Glomerular endothelial cell (primary cell): ENCODE measurements at places on chromosomes 4 and X.

- no peak for DNase-seq
Observed at GRCh38 chrX:88903989-88904718, 157.1 kb downstream of the CPXCR1 start.

- DNase-seq, result no peak
Observed at GRCh38 chrX:115047715-115048114, 30.3 kb upstream of the IL13RA2 start.

DNA sequence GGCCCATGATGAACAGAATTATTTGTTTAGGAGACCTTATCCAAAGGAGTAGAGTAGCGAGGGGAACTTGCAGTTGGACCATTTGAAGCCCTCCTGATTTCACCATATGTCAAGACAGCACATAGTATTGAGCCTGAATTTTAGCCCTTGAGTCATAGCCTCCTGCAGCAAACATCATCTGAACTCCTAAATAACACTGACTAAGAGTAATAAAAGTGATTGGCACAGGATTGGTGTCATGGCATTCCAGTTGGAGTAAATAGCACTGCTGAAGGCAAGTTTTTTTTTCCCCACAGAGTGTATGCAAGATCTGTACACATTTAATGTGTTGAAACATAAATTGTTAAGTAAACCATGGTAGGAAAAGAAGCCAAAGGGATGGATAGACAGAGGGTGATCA lies 89.0 kb downstream of the COMMD8 start:
- no peak for DNase-seq

- DNase-seq, result no peak
Observed at GRCh38 chr4:140237616-140238350, 83.8 kb upstream of the MAML3 start.

DNA sequence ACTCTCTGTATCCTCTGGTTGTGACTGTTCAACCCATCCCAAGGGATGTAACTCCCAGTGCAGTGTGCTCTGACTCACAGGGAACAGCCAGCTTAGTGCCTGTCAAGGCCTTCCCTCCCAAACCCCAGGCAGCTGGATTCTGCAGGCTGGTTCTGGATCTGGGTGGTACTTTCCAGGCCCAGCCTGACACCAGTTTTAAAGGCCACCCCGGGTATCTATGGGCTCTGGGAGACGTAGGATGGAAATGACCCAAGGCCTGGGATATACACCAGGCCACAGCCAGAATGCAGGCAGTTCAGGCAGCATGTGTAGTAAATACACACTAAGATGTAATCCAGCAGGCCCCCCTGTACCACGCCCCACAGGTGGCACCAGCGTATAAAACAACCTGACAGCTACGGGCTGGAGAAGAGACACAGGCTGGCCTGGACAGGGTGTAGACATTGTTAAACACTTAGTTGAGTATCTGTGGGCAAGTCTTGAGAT lies 64.2 kb downstream of the SPINK2 start:
- DNase-seq, result no peak

- peak; percentile 31 for DNase-seq
Observed at GRCh38 chrX:9677098-9677739, 88.4 kb downstream of the GPR143 start.

GRCh38 chr4:1991596-1992434 lies 17.0 kb downstream of the NELFA start:
- no peak for DNase-seq

GRCh38 chr4:46886711-46887110 lies 22.3 kb downstream of the COX7B2 start:
- DNase-seq, result no peak

DNA sequence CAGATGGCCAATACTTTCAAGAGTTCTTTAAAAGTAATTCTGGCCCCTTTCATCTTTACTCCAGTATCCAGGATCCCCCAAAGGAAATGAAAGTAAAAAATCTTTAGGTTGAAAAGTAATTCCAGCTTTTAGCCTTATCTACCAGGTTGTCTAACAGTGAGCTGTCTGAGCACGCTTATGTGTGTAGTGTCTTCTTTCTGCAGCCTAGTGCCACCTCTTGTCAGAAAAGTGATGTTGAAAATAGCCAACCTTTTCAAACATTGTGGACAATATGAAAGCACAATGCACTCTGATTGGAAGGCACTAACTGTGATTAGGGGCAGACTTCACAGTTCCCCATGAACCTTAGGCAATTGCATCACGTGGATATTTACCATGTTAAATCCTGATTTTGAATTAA lies 92.1 kb downstream of the RELL1 start:
- no peak for DNase-seq

DNA sequence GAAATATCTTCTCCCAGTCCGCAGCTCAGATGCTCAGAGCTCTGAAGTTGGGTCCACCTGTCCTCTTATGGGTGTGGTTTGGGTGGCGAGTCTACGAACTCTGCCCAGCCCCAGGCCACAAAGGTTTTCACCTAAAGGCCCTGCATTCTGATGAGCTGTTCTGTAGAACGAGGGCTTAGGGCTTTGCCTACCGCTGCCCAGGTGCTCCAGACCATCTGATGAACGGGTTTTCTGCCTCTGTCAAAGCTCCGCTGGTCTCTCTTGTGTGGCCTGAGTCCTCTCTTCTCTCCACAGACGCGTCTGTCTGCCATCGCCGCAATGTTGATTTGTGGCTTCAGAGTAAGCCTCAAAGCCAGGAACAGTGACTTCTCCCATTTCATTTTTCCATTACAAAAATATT lies 28.4 kb upstream of the CPLX1 start:
- DNase-seq, result no peak

- DNase-seq, result no peak
Observed at GRCh38 chrX:76517544-76517943, 90.0 kb downstream of the MAGEE1 start.

- DNase-seq, result no peak
Observed at GRCh38 chr4:76703123-76703490, 194.8 kb downstream of the SOWAHB start.

DNA sequence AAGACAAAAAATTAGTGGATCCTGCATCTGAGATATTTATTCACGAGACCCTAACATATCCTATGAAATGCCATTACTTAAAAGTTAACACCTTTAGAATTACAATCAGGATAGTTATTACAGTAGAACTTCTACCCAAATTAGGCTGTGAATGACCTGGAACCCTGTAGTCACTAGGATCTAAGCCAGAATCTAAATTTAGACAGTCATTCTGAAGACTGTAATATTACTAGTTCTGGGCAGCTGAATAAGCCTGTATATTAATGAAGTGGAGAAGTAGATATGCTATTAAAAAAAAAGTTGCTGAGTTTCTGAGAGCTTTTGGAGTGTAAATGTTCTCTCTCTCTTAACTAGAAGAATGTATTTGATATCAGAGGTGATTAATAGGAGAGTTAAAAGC lies 67.0 kb downstream of the FAM13A start:
- no peak for DNase-seq

DNA sequence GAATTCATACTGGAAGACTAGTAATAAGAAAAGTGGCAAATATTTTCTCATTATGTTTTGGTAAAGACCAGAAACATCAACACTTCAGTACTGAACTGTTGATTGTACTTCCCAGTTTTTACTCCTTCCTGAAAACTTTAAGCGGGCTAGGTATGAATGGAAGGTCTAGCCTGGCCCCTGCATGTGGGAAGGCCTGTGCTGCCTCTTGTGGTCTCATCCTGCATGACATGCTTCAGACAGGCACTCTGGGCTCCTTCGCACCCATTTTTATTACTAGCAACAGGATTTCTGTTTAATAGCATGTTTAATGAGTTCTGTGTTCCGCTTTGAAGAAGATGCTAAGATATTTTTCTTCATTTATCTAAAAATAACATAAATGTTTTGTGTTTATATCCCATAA lies 279.1 kb downstream of the ANK2 start:
- no peak for DNase-seq

- DNase-seq, result no peak
Observed at GRCh38 chrX:2538031-2538757, 37.4 kb upstream of the DHRSX start.

DNA sequence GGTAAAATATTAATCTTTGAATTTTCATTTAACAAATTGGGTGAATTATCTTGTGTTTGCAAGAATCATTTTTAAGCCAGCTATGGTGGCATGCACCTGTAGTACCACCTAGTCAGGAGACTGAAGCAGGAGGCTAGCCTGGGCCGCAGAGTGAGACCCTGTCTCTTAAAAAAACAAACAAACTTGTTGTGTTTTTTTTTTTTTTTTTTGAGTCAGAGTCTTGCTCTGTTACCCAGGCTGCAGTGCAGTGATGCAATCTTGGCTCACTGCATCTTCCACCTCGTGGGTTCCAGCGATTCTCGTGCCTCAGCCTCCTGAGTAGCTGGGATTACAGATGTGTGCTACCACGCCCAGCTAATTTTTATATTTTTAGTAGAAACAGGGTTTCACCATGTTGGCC lies 2.2 kb downstream of the TXLNG start:
- DNase-seq, result no peak

DNA sequence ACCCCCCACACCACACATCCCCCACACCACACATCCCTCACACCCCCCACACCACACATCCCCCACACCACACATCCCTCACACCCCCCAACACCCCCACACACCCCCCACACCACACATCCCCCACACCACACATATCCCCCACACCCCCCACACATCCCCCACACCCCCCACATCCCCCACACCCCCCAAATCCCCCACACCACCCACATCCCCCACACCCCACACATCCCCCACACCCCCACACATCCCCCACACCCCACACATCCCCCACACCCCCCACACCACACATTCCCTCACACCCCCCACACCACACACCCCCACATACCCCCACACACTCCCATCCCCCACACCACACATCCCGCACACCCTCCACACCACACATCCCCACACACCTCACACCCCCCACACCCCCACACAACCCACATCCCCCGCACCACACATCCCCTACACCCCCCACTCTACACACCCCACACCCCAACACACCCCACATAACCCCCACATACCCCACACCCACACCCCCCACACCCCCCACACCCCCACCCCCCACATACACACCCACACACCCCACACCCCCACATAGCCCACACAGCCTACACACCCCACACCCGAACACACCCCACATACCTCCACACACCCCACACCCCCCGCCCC lies 172.9 kb downstream of the DCLK2 start:
- no peak for DNase-seq

GRCh38 chr4:119810001-119810400 lies 181.4 kb upstream of the PDE5A start:
- no peak for DNase-seq

- DNase-seq, result no peak
Observed at GRCh38 chrX:137652086-137652485, 86.2 kb downstream of the ZIC3 start.

DNA sequence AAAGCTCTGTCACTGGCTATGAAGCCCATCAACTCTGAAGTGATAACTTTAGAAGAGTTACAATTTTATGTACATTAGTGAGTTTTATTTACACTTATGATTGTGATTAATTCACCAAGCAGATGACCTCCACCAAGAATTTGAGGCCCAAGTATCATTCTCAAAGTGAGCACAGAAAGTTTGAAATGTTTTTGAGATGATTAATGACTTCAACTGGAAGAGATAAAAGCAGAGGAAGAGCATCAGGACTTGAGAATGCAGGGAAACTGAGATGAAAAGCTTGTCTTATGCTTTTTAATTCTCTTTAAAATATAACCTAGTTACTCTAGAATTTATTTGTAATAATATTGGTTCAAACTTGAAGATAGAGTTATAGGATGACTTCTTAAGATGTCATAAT lies 112.8 kb upstream of the H2AZ1 start:
- DNase-seq, result no peak

DNA sequence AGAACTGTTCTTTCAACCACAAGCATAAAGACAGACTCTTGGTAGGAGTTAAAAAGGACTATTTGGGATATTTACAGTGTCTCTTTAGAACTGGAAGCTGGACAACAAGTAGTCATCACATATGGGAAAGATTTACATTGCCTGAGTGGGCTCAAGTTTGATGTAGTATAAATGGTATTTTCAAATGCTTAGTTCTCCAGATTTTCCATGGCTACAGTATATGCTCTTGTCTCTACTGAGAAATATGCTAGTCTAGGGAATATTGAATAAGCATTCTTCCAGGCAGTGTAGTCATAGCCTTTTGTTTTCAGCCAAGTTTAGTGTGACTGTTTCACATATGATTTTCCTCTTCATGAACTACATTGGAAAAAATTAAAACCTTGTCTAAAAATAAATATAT lies 315.6 kb downstream of the ARHGAP24 start:
- DNase-seq, result no peak
